GM04504 (cell line): ENCODE measurements at places on chromosomes 6 and 20.
A peak's percentile ranks its signal among the peaks of the same experiment; 100 is the strongest.

DNA sequence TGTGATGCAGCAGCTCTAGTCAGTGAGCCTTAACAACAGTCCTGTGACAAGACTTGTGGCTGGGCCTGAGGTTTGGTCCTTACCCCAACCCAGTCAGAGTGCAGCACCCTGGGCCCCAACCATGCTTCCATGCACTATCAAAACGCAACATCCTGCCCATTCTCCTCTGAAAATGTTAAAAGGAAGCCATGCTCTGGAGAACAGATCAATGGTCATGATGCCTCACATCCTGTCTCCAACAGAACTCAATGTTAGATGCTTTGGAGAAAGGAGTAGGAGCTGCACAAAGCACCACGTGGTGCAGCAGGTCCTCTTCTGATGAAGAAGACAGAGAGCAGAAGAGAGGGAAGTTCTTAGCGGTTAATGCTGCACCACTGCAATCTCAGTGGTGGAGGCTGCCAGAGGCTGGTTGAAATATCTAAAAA is 41.9 kb downstream of the TRAM2 start:
- no peak for DNase-seq

DNA sequence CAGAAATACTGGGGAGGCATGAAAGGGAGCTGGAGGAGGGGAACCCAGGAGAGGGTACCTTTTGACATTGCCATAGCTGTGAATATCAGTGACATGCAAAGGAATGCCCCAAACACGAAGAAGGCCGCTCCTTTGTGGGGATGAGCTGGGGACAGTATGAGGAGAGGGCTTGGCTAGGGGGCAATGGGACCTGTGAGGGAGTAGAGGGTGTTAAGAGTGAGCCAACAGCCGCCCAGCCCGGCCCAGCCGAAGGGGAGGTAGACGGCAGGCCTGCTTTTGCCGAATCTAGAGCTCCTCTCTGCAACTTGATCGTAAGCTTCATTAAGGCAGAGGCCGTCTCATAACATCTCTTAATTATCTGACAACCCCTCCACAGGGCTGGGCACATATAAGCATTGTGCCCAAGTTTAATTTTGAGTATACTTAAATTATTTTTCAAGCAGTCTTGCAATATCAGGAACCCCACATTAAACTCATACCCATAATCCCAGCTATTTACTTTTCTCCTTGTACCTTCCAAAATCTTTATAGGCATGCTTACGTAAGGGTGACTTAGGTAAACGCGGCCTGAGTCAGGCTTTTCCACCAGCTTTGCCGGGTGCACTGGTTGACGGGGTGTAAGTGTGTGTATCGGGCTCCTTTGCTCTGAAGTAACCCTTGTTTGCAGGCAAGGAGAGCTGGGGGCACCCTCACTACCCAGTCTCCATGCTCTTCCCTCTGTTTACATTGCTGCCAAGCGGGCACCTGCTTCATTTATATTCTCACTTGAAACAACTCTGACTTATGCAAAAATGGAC is 24.9 kb upstream of the VEGFA start:
- no peak for DNase-seq

DNA sequence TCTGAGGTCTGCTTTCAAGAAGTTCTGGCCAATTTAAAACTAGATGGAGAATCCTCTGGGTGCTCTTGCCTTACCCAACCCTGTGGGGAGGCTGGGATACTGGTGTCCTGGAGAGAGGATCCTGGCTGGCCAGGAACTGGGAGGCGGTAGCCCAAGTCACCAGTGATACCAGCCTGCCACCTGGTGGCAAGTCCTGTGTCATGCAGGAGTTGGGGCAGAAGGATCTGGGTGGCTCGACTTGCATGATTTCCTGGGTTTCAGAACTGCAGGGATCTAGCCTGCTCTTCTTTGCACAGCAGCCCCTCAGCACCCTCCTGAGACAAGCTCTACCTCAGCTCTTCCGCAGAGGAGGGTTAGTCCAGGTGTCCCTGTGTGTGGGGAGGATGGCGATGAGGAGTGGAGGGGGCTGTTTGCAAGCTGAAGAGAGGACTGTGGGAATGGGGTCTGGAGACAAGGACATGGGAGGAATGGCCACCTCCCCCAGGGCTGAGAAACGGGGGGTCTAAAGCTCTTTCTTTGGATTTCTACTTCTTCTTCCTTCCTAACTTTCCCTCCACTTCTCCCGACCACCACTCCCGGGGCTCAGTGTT is 4.2 kb downstream of the KCNK17 start:
- DNase-seq: peak; percentile 42

GRCh38 chr6:473356-473755 is 81.8 kb downstream of the IRF4 start:
- DNase-seq: no peak

DNA sequence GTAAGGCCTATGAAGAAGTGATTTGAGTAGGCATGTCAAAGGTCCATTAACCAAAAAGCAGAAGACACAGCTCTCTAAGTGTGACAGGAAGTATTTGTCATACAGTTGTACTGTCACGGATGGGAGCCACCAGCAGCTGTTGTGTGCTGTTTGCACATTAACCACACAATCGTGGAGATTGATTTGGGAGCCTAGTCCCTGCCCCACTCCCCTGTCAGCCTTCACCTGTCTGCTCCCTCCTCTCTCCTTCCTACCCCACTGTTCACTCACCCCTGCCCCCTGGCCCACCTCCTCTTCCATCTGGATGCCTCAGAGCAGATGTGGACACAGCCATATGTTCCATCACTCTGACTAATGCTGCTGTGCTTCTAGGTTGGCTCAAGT is 124.7 kb upstream of the SPACA1 start:
- no peak for DNase-seq

GRCh38 chr20:12902992-12903391 is 105.8 kb upstream of the SPTLC3 start:
- DNase-seq: no peak

DNA sequence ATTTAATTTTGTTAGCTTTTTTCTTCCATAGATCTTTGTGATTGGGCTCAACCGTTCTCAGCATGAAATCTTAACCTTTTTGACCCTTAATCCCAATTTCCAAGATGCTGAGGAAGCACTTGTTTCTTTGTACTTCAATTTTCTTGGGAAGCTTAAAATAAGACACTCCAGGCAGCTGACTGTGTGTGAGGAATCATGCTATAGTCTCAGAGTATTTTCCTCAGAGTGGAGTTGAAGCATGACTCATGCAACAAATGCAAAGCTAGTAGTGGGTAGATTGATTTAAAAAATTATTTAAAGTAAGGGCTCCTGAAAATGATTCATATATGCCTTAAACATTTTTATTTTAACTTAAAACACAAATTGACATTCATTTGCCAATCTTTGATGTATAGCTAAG is 168.7 kb downstream of the BTBD3 start:
- DNase-seq: no peak

- no peak for DNase-seq
Measured at GRCh38 chr20:41467220-41467619, 100.6 kb upstream of the EMILIN3 start.

- DNase-seq: no peak
Measured at GRCh38 chr6:134020071-134020470, 32.4 kb downstream of the SLC2A12 start.

GRCh38 chr6:31053873-31054272 is 43.6 kb downstream of the MUC22 start:
- DNase-seq: no peak

GRCh38 chr20:3180319-3180718 is 7.0 kb upstream of the LZTS3 start:
- DNase-seq: no peak

- no peak for DNase-seq
Measured at GRCh38 chr20:23393996-23394775, 27.1 kb downstream of the NAPB start.

DNA sequence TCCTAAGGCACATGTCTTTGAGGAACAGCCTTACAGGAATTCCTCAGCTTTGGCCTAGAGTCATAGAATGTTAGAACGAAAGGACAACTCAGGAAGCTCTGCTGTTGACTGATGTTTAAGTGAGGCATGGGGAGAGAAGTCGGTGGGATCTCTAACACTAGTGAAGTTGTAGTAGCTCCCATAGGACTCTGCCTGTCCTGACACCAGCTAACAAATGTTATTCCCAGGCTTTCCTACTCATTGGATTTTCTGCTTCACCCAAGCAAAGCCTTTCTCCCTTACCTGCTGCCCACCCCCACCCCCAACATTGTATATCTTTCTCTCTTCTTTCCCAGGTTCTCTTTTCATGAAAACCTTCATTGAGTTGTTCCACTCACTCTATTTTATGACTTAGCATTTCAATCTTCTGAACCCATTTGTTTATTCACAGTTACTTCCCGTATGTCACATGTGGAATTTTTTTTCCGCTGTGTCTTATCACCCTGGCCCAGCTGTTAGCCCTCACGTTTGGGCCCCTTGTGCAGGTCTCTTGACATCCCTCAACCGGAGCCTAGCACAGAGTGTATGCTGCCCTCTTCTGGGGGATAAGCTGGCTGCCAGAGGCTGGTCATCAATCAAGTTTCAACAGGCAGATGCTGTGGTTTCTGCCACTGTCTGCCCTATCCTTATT is 39.2 kb upstream of the RNF8 start:
- DNase-seq: no peak

- no peak for DNase-seq
Measured at GRCh38 chr20:53515749-53516148, 77.9 kb downstream of the ZNF217 start.

DNA sequence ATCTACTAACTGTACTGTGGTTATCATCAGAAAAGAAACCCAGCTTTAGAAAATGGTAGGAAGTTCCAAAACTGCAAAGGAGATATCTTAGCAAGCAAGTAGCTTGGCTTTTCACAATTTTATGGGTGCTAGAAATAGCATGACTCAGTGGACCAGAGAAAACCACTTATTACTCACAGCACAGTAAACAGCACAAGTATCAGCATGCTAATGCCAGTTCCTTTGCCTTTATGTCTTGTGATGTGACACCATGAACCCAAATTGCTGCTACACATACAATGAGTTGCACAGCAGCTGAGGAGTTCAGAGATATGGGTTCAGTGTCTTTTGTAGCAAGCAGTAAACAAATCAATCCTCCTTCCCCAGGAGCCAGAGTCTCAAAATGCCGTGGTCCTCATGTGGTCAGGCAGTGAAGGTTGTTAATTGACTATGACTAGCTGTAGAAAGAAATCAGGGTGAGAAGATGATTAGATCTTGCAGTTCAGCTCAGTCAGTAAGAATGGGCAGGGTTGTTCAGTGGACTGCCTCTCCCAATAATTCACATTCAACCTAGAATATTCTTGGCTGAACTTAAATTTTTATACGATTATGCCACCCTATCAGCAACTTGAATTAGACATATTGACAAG is 73.3 kb downstream of the OPRM1 start:
- DNase-seq: no peak

DNA sequence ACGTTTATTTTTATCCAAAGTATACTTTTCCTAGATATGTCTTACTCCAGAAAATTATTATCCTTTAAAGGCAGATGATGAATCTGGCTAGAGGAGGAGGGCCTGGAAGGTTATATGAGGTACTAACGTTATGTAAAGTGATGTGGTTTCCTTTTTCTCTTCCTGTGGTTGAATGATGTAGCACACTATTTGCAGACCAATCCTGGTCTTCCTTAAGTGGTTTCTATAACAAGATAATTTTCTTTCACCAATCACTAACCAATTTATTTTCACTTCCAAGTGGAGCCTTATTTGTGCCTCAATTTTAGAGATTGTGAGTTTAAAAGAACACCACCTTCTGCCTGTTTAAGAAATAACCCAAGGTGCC is 154.6 kb upstream of the SOX4 start:
- no peak for DNase-seq

GRCh38 chr20:53736122-53736756 is 142.6 kb upstream of the ZNF217 start:
- no peak for DNase-seq

DNA sequence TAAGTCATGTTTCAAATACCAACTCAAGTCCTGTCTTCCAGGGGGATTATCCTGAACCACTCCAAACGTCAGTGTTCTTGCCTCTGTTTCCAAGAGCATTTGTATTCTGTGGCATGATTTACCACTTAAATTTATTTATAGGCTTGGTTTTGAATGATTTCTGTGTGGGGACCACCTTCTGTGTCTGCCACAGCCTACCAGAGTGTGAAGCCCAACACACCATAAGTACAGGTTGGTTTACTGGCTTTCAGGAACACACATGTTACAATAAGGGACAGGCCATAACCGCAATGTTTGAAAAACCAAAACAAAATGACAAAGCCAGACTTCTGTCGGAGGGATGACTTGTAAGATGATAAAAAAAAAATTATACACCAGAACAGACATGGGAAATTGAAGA is 56.5 kb upstream of the MAP3K7 start:
- no peak for DNase-seq

GRCh38 chr6:21459641-21460040 is 133.9 kb upstream of the SOX4 start:
- no peak for DNase-seq

DNA sequence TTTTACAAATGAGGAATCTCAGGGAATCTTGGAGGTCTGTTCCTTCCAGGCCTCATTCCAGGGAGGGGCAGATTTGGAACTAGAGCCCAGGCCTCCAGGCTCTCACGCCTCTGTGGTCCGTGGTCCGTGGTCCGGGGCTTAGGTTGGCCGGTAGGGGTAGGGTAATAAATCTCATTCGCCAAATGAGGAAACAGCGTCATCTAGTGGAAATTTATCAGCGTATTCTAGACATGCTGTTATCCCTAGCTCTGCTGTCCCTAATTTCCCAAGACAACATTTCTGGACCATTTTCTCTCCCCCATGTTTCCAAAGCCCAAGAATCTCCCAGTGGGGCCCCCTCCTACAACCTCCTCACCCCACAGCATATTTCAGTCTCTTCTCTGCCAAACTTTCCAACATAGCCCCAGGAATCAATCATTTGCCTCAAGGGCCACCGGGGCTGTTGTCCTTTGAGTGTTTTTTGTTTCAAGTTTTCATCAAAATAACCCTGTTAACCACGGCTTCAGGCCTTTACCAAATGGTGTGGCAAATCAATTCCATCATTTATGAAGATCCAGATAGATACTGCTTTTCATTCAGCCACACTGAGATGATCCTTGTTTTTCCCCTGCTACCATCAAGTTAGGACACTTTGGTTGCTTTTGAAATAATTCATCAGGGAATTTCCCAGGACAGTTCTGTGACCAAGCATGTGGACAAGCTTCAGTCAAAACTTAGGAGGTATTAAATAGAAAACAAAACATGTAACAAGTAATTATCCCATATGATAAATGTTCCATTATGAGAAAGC is 126.8 kb downstream of the ALDH8A1 start:
- peak; percentile 63 for DNase-seq

- no peak for DNase-seq
Measured at GRCh38 chr20:10718661-10719060, 44.9 kb upstream of the JAG1 start.

- no peak for DNase-seq
Measured at GRCh38 chr20:24580855-24581254, 111.4 kb downstream of the SYNDIG1 start.
